ENCODE measurements at places on chromosomes 7 and 10.

- no peak for DNase-seq
Measured at GRCh38 chr7:17957871-17958270, 17.6 kb upstream of the SNX13 start.

- no peak for DNase-seq
Measured at GRCh38 chr10:68869623-68870022, 31.5 kb upstream of the DDX50 start.

- no peak for DNase-seq
Measured at GRCh38 chr7:140333223-140333622, 65.1 kb downstream of the SLC37A3 start.

- DNase-seq: no peak
Measured at GRCh38 chr10:69328380-69328735, 50.1 kb downstream of the HK1 start.

DNA sequence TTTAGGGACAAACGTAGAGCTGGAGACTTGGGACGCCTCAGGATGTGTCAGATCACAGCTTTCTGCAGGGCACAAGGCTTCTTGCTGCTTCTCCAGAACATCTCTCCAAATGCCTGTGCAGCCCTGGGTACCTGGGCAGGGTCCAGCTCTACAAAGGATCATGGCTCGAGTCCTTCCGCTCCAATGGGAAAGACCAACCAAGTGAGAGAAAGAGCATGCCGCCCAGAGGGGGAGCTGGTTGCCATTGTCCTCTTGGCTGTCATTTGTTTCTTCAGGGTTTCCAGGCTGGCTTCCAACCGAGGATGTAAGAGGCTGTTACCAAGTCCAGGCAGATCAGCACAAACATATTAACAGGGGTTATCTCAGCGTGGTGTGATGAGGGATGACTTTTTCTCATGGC, 5.6 kb upstream of the LEP start:
- DNase-seq: no peak

DNA sequence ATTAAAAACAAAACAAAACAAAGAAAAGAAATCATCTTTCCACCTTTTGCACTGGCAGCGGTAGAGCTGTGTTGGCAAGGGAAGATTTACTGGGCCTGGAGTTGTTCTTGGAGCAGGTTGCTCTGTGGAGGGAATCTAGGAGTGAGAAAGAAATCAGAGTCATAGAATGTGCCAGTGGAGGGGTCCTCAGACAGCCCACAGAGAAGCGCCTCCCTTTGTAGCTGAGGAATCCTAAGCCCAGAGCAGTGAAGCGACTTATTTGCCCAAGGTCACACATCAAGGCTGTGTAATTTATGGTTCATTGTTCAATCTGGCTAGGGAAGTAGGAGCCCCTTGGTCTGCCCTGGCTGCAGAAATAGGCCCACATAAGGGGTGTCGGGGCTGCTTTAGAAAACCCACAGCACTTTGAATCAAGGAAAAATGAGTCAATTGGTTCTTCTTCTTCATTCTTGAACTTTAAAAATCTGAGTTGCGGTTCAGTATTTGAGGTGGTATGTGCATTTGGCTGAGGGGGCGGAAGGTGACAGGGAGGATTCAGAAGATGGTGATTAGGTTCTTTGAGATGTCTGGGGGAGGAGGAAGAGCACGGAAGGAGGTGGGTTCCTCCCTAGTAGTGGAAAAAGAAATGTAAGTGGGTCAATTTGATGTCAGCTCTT, 253.7 kb downstream of the PTEN start:
- no peak for DNase-seq

- no peak for DNase-seq
Measured at GRCh38 chr10:78974617-78975317, 94.0 kb upstream of the ZMIZ1 start.

DNA sequence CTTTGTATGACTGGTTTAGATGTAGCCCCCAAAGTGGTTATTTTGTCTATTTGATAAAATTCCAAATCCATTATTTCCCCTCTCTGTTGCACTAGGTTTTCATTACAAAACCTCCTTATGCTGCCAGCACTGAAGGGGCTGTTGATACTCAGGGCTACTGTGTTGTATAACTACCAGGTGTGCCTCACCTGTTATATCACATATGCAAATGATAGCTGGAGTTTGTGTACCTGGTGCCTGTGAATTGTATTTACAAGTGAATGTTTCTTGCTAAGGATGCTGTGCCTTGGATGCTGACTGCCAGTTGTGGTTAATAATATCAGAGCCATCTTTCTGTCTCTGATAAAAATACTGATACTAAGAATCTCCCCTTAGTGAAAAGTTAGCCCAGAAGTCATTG, 84.8 kb upstream of the CCDC6 start:
- DNase-seq: peak; percentile 42

DNA sequence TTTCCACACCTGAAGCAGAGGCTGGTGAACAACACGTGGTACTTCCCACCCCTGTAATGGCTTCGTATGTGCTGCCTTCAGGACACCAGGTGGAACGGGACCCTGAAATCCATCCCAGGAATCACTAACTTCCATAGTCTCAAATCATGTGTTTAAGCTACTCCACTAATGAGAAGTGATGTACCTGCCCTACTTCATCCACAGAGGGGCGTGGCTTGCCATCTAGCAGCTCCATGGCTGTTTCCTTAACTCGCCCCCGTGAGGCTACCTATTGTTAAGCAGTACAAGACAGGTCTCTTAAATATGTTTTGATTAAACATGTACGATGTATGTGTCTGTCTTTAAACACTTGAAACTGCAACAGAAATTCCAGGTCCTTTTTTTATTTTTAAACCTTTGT, 31.8 kb downstream of the ARL3 start:
- DNase-seq: no peak

GRCh38 chr10:79055892-79056291, 12.9 kb upstream of the ZMIZ1 start:
- no peak for DNase-seq

- DNase-seq: no peak
Measured at GRCh38 chr7:18018296-18019215, 9.1 kb downstream of the PRPS1L1 start.

GRCh38 chr7:124779194-124779593, 13.6 kb upstream of the GPR37 start:
- DNase-seq: no peak

- DNase-seq: peak; percentile 45
Measured at GRCh38 chr7:7772397-7772821, 54.0 kb upstream of the RPA3 start.

DNA sequence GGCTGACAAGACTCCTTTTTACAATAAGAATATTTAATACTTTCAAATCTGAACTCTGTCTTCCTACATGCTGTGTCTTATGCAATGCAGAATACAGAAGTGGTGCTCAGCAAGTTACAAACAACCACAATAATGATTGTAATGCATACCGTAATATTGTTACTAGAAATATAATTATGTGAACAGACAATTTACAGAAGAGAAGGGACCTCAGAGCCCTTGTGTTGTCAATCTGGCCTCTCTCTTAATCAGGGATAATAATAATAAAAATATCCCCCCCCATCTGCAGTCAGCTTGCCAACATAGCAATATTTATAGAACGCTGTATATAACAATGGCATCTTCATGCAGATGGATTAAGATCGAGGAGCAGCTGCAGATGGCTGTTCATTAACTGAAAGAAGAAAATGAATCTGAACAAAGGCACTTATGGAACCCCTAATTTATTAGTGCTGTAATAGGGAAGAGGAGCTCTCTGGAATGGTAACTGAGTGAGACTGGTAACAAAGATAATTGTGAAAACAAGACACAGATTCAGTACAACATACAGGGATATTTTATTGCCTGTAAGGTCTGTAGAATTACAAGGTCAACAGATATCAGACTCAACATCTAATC, 106.3 kb downstream of the TMEM26 start:
- no peak for DNase-seq

GRCh38 chr7:11743016-11743415, 89.0 kb downstream of the THSD7A start:
- no peak for DNase-seq

DNA sequence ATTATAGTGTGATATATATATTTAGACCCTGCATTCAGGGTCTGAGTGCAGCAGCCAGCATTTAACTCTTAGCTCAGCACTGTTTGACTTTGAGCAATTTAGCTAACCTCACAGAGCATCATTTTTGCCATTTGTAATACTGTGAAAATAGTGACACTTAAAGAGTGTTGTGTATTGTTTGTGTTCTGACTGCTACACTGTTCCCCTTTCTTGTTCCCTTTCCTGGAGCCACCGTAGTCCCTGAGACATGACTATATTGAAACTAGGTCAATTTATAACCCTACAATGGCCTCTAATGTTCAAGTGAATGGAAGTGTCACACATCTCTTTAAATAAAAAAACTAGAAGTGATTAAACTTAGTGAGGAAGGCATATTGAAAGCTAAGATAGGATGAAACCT, 20.3 kb upstream of the CD36 start:
- DNase-seq: no peak

DNA sequence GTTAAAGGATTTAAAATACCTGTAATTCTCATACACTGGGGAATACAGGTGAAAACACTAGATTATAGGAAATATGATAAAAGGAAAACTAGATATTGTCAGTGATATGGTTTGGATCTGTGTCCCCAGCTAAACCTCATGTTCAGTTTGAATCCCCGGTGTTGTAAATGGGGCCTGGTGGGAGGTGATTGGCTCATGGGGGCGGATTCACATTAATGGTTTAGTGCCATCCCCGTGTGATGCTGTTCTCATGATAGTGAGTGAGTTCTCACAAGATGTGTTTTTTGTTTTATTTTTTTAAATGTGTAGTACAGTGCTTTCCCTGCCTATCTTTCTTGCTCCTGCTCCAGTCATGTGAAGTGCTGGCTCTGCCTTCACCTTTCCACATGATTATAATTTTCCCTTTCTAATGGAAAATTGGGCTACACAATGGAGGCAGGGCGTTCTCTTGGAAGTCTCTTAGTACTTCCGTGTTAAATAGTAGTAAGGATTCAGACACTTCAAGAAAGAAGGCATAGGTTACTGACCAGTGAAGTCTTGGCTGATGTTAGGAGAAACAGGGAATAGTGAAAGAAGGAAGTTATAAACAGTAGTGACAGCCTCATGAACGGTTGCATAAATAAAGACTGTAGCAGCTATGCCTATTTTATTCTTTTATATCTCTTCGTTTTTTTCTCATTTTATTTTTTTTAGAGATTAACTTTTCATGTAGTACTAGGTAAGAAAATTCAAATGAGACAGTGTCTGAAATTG, 386.4 kb downstream of the SUGCT start:
- DNase-seq: no peak

DNA sequence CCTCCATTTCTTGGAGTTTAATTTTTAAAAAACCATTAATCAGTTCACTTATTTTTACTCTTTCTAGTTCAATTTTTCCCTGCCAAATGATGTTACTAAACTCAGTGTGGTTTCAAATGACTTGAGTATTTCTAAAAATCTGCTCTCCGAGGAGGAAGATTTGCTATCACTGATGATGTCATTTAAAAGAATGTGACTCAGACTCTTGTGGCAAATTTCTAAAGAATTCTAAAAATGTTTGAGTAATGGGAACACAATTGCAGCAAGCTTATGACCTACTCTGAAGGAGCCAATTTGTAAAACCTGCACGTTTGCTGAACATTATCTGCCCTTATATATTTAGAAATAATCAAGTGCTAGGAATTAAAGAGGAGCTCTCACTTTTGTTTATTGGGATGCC, 88.6 kb downstream of the SPAG6 start:
- DNase-seq: no peak

GRCh38 chr7:70178787-70179186, 580.5 kb downstream of the AUTS2 start:
- DNase-seq: no peak

DNA sequence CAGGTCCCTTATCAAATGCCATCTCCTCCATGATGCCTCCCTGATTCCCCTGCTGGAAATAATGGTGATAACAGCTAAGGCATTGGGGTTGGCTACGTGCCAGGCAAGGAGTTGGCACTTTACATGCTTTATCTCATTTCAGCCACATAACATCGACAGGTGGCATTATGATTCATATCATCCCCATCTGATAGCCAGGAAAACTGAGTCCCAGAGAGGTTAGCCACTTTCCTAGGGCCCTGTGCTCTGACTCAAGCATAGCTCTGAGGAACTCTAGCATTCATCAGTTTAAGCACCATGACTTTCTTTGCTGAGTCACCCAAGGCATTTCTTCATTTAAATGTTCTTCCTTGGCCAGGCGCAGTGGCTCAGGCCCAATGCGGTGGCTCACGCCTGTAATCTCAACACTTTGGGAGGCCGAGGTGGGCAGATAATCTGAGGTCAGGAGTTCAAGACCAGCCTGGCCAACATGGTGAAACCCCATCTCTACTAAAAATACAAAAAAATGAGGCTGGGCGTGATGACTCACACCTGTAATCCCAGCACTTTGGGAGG, 6.6 kb downstream of the LEP start:
- no peak for DNase-seq

DNA sequence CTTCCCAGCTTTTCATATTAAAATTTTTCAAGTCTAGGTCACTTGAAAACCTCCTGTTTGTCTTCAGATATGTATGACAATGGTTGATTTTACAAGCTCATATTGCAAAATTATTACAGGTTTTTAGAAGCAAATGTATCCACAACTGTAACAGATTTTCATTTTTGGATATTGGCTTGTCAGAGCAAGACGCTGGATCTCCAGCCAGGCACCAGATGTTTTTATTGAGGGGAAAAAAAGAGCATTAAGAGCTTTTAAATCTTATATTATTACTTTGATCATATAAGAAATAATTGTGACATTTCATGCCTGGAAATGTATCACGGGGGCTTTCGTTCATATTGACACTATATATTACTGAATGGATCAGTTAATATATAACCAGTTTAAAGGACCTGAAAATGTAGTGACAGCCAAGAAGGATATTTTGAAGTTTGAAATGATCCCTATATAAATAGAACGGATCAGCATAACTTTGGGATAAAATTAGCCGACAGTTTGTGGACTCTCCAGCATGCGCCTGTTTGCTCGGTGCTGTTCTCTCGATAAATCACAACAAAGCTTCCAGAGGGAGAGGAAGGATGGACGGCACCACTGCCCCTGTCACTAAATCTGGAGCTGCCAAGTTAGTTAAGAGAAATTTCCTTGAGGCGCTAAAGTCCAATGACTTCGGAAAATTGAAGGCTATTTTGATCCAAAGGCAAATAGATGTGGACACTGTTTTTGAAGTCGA, at the start of gene ASB4:
Gene ASB4 (plus strand): TSS at position 553 of the 733 bp plus-strand sequence. CDS start 29 bp downstream, at position 582.
- no peak for DNase-seq

DNA sequence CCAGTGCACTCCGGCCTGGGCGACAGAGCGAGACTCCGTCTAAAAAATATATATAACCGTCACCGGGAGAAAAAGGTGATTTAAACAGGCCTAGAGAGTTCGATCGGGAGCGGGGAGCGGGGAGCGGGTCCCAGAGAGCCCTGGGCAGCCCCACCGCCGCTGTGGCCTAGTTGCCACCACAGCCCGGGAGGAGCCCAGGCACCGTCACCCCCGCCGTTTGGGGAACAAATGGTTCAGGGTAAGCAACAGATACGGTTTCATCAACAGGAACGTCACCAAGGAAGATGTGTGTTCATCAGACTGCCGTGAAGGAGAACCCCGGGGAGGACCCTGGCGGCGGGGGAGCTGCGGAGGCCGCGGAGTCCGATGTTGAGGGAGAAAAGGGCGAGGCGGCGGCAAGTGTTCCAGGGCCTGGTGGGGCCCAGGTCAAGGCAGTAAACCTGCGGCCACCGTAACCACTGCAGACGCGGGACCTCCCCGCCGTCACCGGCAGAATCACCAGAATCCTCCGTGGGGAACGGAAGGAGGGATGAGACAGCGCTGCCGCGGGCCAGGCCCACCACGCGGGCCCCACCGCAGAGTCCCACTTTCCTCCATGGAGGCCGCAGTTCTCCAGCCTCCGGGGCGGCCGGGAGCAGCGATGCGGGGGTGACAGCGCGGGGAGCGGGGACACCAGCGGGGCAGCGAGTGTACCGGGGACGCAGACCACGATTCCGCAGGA, 103.4 kb downstream of the GALNT11 start:
- DNase-seq: no peak
